ENCODE measurements at places on chromosomes 13 and 19.

- H3K27ac ChIP-seq: no peak overlapping the region
- no peaks in the 10 kb centered on the region for H3K36me3 ChIP-seq
- H3K4me3 ChIP-seq: no peak overlapping the region
- peaks cover 5% of the 10 kb centered on the region for H3K27me3 ChIP-seq
- no peaks in the 10 kb centered on the region for H3K4me1 ChIP-seq
Observed at GRCh38 chr13:31477961-31478360, 261.4 kb upstream of the RXFP2 start.

GRCh38 chr19:2575734-2576481 lies 100.0 kb downstream of the GADD45B start:
- H3K4me1 ChIP-seq: no peaks in the 10 kb centered on the region
- no peaks in the 10 kb centered on the region for H3K36me3 ChIP-seq
- DNase-seq: no peak
- H3K4me3 ChIP-seq: no peak overlapping the region
- no peak overlapping the region for H3K27ac ChIP-seq

DNA sequence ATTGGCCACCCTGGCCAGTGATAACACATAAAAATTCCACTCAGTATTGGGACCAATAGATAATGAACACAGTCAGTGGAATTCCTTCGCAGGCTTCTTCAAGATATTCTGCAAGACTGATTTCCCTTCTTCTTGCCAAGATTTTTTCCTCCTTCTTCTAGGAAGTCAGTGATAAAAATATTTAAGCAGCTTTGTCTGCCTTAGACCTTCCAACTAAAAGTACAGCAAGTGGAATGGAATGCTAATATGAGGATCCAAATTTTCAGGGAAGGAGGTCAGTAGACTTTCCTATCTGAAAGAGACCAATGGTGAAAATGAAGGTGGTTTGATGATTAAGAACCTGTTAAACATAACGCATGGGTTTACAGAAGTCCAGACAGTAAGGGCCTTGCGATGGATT lies 9.6 kb downstream of the STARD13 start:
- no peaks in the 10 kb centered on the region for H3K27me3 ChIP-seq
- no peak overlapping the region for H3K27ac ChIP-seq
- no peak for DNase-seq
- no peaks in the 10 kb centered on the region for H3K36me3 ChIP-seq

DNA sequence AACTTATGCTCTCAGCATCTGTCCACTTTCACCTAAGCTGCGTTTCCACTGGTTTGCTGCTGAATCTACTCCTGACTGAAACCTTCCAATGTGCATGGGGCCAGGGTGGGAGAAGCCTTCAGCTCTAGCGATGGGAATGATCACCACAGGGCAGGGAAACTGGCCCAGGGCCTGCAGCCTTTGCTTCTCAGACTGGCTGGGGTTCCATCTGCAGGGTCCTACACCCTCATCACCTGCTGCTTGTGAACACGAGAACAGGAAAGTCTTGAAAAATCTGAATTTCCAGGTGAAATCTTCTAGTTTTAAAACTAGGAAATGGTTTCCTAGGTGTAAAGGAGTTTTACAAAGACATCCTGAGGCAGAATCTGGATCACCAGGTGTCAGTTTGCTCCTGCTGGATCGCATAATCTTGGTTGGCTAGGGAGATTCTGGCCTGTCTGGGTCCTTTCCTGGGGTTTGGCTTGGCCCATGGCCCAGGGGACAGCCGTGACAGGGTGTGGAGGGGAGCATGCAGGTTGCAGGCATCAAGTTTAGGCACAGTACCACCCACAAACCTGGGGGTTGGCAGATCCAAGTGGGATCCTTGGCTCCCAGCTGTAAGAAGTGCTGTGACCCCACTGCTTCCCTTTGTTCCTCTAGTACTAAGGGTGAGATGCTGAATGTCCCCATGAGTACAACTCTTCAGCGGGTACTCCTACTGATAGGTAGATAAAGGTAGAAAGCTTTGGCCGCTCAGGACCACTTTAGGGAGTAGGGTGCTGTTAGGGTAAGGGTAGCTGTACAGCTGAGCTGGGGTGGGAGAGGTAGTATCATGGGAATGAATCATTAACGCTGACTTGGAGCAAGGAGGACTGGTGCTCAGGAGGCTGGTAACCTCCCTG lies 1.8 kb upstream of the UBE2M start:
- H3K4me3 ChIP-seq: peak overlapping the region; percentile 64
- peaks cover 38% of the 10 kb centered on the region for H3K36me3 ChIP-seq
- H3K27ac ChIP-seq: peak overlapping the region; percentile 98
- H3K27me3 ChIP-seq: no peaks in the 10 kb centered on the region
- H3K4me1 ChIP-seq: peaks cover 41% of the 10 kb centered on the region

- H3K27me3 ChIP-seq: no peaks in the 10 kb centered on the region
- no peak overlapping the region for H3K4me3 ChIP-seq
- peaks cover 11% of the 10 kb centered on the region for H3K4me1 ChIP-seq
- no peaks in the 10 kb centered on the region for H3K36me3 ChIP-seq
- DNase-seq: no peak
Observed at GRCh38 chr13:44516771-44517170, 59.4 kb downstream of the TSC22D1 start.

DNA sequence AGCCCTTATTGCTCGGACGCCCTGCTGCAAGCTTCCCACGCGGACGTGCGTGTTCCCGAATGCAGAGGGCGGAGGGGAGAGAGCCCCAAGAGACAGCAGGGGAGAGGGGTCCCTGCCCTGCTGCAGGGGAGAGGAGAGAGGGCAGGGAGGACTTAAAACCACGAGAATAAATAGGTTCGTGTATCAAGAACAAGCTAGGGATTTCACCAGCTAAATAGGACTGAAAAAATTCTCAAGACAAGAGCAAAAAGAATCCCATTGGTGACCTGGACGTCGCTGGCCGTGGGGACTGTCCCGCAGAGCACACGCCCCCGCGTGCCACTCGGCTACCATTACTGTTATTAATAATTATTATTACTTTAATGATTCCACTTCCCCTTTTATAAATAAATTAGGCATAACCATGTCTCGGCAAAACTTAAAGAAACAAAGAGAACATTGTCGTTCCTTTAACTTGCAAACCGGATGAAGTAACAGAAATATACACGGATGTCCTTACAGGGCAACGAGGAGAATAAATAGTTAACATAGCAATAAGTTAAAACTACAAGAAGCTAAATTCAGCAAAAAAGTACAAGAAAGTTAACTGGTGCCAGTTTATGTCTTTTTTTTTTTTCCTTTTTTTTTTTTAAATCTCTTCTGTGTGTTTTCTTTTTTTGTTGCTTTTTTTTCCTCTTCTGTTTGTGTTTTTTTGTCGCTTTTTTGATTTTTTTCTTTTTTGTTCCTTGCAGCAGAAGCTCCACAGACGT lies 16.6 kb downstream of the PRKCSH start:
- H3K27me3 ChIP-seq: no peaks in the 10 kb centered on the region
- peaks cover 31% of the 10 kb centered on the region for H3K36me3 ChIP-seq
- no peaks in the 10 kb centered on the region for H3K4me1 ChIP-seq
- no peak for DNase-seq
- no peak overlapping the region for H3K4me3 ChIP-seq

GRCh38 chr13:111278743-111279652 lies 41.4 kb upstream of the TEX29 start:
- H3K4me3 ChIP-seq: no peak overlapping the region
- no peaks in the 10 kb centered on the region for H3K4me1 ChIP-seq
- DNase-seq: no peak

DNA sequence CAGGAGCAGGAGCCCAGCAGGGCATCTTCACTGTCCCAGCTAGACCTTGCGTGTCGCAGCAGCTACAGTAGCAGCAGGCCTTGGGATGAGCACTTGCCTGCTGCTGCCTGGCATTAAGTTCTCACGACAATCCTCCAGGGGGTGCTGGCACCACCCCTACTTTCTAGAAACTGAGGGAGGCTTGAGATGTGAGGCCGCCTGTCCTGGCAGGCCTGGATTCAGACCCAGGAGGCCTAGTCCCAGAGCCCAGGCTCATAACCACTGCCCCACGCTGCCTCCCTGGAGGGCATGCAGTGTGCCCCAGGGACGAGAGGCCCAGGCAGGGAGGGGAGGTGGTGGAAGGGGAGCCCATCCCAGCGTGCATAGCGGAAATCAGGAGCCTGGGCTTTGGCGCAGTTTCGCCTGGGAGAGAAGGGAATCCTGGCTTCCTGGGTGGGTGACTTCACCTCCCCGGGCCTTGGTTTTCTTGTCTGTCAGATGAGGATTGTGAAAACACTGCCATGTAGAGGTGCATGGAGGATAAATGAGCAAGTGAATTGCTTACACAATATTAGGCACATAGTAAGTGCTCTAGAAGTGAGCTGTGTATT lies 26.1 kb downstream of the PPP5C start:
- no peak for DNase-seq
- H3K4me3 ChIP-seq: no peak overlapping the region
- peaks cover 80% of the 10 kb centered on the region for H3K36me3 ChIP-seq
- H3K4me1 ChIP-seq: 0 out of 2 replicates have a peak, but pooled peaks cover 6% of the 10 kb centered on the region
- no peaks in the 10 kb centered on the region for H3K27me3 ChIP-seq

GRCh38 chr19:32566246-32566830 lies 14.7 kb upstream of the PDCD5 start:
- H3K36me3 ChIP-seq: no peaks in the 10 kb centered on the region
- H3K27ac ChIP-seq: no peak overlapping the region
- H3K4me3 ChIP-seq: no peak overlapping the region
- 0 out of 2 replicates have a peak, but pooled peaks cover 3% of the 10 kb centered on the region for H3K4me1 ChIP-seq
- H3K27me3 ChIP-seq: no peaks in the 10 kb centered on the region

DNA sequence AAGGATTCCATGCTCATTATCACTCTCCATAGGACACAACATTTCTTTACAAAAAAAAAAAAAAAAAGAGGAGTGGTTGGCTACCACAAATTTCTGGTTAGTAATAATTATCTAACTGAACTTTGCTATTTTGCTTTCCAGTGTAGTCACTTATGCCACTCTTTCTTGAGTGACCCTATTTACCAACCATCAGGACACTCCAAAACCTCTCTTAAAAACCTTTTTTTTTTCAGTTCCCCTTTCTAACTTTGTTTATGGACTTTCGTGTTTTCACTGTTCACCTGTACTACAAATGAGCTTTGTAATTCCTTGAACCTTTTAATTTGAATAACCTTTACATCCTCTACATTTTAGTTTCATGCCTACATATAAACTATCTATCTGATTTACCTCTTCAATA lies 686.5 kb upstream of the PCDH9 start:
- H3K36me3 ChIP-seq: no peaks in the 10 kb centered on the region
- H3K27me3 ChIP-seq: no peaks in the 10 kb centered on the region
- H3K27ac ChIP-seq: no peak overlapping the region
- H3K4me1 ChIP-seq: no peaks in the 10 kb centered on the region
- H3K4me3 ChIP-seq: no peak overlapping the region

GRCh38 chr13:51444922-51445321 lies 7.9 kb downstream of the INTS6 start:
- no peak for DNase-seq
- no peak overlapping the region for H3K4me3 ChIP-seq
- H3K27ac ChIP-seq: no peak overlapping the region
- H3K4me1 ChIP-seq: peaks cover under 1% of the 10 kb centered on the region
- H3K36me3 ChIP-seq: peaks cover 21% of the 10 kb centered on the region
- H3K27me3 ChIP-seq: no peaks in the 10 kb centered on the region

- DNase-seq: no peak
- H3K27me3 ChIP-seq: no peaks in the 10 kb centered on the region
- no peak overlapping the region for H3K27ac ChIP-seq
- H3K36me3 ChIP-seq: peaks cover 67% of the 10 kb centered on the region
Observed at GRCh38 chr13:112818040-112818697, 128.3 kb downstream of the ATP11A start.

GRCh38 chr13:77016888-77017623 lies 9.9 kb downstream of the FBXL3 start:
- peaks cover 90% of the 10 kb centered on the region for H3K36me3 ChIP-seq
- H3K4me3 ChIP-seq: no peak overlapping the region
- H3K4me1 ChIP-seq: peaks cover 5% of the 10 kb centered on the region
- H3K27me3 ChIP-seq: no peaks in the 10 kb centered on the region
- no peak overlapping the region for H3K27ac ChIP-seq

DNA sequence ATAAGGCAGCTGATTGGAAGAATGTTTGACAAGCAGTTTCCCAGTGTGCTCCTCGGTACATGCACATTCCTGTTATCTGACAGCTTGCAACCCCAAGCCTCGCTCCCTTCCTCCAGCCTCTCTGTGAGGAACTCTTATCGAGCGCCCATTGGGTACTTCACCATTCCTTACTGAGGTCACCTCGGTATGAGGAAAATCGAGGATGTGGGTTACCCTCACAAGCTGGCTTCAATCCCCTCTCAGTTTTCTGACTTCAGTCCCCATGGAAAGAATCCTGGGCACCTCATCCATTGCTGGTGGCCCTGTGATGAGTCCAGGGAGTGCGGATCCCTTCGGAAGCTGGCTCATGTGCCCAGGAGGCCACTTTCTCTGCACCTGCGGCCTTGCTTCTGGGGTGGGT lies 17.3 kb downstream of the TEX29 start:
- H3K27me3 ChIP-seq: no peaks in the 10 kb centered on the region
- H3K27ac ChIP-seq: no peak overlapping the region
- no peaks in the 10 kb centered on the region for H3K36me3 ChIP-seq

GRCh38 chr19:30065680-30066606 lies 123.9 kb downstream of the URI1 start:
- H3K27me3 ChIP-seq: no peaks in the 10 kb centered on the region
- no peak for DNase-seq
- H3K27ac ChIP-seq: peak overlapping the region; percentile 56

- no peaks in the 10 kb centered on the region for H3K36me3 ChIP-seq
- H3K27ac ChIP-seq: no peak overlapping the region
- no peak overlapping the region for H3K4me3 ChIP-seq
- H3K4me1 ChIP-seq: no peaks in the 10 kb centered on the region
Observed at GRCh38 chr19:39246951-39247669, 1.5 kb downstream of the IFNL4 start.

DNA sequence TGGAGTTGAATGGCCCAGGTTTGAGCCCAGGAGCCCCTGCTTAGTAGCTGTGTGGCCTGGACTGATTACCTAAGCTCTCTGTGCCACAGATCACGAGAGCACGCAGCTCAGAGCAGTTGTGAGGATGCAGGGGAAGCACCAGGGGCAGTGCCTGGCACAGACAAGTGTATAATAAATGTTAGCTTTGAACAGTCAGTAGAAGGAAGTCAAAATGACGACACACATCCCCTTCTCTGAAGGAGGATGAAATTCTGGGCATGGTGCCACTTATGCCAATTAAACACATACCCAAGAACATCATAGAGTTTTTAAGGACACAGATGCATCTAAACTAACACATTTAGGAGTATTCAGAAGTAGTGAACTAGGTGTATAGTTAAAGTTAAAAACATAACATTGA lies 24.9 kb upstream of the SIGLEC11 start:
- no peaks in the 10 kb centered on the region for H3K4me1 ChIP-seq
- no peaks in the 10 kb centered on the region for H3K27me3 ChIP-seq
- H3K36me3 ChIP-seq: peaks cover 53% of the 10 kb centered on the region
- no peak overlapping the region for H3K27ac ChIP-seq

Data from DND-41 (cell line).